ENCODE measurements at places on chromosomes 1 and 21.

GRCh38 chr1:180946056-180946455 is 33.4 kb downstream of the KIAA1614 start:
- DNase-seq: no peak

GRCh38 chr1:25462732-25463131 is 32.0 kb downstream of the MACO1 start:
- DNase-seq: no peak

DNA sequence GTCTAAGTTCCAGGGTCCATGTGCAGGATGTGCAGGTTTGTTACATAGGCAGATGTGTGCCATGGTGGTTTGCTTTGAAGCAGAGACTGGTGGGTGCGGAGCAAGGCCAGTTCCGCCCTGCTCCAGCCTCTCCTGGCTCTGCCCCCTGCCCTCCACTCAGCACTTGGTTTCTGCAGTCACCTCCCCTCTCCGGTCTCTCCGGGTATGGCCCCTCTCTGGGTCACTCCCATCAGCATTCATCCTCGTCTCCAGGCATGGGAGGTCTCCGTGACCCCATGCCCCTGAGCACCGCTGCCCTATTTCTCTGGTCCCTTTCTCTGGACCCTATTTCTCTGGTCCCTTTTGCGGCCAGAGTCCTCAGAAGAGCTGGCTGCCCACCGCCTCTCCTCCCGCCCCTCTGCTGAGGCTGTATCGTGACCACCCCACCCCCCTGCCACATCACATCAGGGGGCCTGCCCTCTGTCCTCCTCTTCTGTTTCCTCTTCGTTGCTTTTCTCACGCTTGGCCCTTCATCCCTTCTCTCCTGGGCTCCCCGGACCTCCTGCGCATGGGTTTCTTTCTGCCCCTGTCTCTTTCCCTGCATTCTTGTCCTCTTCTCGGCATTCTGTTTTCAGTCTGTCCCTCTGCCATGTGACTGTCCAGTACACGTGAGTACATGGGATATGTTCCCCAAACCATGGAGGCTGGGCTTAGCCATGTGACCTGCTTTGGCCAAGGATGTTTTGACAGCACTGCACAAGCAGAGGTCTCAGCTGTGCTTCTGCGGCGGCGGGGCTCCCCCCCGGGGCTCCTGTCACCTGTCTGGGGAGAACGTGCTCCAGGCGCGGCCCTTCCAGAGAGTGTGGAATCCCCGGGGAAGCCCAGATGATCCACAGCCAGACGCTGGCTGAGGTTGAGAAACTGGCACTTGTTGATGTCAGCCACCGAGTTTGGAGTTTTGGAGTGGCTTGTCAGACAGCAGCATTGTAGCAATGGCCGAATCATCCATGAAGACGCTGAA is 54.4 kb upstream of the C1orf174 start:
- DNase-seq: no peak

DNA sequence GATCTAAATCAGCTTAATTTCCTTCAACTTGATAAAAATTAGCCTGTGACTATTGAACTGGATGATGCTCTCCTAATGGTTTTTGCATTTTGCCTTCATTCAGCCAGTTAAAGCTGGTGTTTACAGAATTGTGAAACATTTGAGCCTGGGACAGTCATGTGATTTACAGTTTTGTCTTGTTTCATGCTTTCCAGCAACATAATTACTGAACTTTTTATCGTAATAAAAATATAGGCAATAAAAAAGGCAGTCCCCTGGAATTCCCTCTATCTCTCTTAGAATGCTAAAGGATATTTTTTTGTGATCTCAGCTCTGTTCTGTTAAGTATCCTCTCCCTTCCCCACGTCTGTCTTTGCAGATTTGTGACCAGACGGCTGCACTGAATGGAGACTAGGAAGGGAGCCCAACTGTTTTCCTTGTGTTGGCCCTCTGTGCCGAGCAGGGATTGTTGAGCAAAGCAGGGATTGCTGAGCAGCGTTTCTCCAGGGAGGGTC is 70.3 kb upstream of the RGL1 start:
- DNase-seq: no peak

GRCh38 chr1:184027826-184028695 is 9.5 kb downstream of the COLGALT2 start:
- no peak for DNase-seq

GRCh38 chr1:218339267-218339831 is 5.8 kb upstream of the TGFB2 start:
- DNase-seq: no peak

DNA sequence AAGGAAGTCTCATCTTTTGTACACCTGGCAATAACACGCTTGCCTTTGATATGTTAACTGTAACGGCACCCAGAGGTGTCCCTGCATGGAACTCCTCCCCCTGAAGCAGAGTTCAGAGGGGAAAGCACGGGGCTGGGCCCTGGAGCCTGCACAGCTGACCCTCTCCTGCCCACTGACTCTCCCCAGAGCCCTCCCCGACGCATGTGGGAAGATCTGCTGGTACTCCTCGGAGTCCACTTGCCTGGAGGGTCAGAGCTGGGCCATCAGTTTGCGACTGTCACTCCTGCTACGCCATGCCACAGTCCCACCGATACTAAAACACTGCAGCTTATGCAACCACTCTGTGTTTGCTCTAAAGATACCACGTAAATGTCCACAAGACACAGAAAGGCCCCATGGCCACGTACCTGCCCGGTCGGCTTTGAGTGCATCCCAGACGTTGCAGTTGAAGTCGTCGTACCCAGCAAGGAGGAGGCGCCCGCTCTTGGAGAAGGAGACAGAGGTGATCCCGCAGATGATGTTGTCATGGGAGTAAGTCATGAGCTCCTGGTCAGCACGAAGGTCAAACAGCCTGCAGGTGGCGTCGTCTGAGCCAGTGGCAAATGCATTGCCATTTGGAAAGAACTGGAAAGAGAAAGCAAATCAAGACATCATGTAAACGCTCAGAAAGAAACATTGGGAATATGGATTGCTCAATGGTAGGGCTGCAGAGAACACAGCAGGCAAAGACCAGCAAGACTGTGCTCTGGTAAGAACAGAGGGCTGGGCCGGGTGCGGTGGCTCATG is 10.6 kb upstream of the NADK start:
- no peak for DNase-seq

GRCh38 chr1:12040457-12041051 is 21.3 kb downstream of the MIIP start:
- DNase-seq: no peak

DNA sequence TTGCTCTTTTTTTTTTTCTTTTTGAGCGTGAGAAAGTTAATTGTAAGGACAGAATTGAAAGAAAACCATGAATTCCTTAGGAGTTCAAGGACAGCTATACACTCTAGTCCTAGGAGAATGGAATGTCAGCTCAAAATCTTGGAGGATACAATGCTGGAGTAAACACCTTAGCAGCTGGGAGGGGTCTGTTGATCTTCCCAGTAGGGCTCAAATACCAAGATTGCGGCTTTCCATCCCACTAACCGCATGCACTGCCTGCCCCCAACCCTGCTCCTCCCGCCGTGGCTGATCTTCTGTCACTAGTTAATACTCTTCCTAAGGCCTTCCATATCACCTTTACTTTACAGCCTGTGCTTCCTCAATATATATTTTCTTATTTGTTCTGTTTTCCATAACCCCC is 2.6 kb upstream of the PDC start:
- DNase-seq: no peak

DNA sequence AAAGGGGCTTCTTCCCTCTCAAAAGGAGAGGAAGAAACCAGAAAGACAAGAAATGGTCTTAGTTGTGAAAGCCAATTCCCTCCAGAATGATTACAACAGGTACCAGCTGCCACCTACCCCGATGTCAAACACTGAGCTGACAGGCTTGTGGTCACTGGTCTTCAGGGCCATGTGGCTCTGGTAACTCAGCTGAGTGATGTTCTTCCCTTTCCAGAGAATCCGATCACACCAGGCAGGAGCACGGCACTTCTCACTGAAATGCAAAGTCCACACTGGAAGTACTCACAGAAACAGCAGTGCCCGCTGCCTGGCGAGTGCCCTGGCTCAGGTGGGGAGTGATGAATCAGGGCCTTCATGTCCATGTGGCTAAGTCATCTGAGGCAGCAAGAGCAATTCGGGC is 18.7 kb upstream of the MTF1 start:
- no peak for DNase-seq

GRCh38 chr21:42343556-42343955 is 7.2 kb downstream of the TFF2 start:
- DNase-seq: no peak

DNA sequence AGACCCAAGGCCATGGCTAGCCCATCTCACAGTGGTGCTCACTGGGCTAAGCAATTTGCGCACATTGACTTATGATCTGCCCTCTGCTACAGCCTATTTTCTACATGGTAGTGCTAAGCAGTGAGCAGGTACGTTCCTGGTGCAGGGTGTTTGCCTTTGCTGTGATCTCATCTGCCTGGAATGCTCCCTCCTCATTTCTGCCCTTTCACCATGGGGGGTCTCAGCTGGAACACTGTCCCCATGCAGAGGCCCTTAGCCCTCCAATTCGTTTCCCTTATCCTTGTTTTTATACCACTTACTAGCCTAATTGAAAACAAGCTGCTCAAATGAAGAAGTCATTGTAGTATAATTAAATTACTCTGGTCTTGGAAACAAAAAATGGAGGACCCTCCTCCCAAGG is 2.0 kb upstream of the B3GALT5 start:
- DNase-seq: no peak

- peak; percentile 64 for DNase-seq
Measured at GRCh38 chr1:20574686-20575540, 14.0 kb upstream of the CDA start.

- no peak for DNase-seq
Measured at GRCh38 chr1:30706528-30706927, 16.9 kb downstream of the MATN1 start.

- DNase-seq: no peak
Measured at GRCh38 chr1:64550946-64551605, 81.1 kb downstream of the CACHD1 start.

- no peak for DNase-seq
Measured at GRCh38 chr21:41761211-41761933, 5.5 kb downstream of the RIPK4 start.

DNA sequence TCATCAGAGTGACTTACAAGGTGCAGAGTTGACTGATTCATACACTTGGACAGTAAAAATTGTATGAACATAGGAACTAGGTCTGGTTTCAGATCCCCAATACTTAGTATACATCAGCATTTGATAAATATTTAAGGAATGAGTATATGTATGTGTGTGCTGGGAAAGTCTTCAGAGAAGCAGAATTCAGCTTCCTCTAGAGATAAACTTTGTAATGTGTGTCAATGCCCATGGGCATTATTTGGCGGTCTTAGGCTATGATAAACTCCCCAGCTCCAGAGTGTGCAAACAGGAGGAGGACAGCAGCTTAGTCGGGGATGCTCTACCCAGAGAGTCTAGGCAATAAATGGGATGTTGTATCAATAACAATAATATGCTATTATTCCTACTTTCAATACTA is 2.9 kb upstream of the CAMK1G start:
- no peak for DNase-seq

DNA sequence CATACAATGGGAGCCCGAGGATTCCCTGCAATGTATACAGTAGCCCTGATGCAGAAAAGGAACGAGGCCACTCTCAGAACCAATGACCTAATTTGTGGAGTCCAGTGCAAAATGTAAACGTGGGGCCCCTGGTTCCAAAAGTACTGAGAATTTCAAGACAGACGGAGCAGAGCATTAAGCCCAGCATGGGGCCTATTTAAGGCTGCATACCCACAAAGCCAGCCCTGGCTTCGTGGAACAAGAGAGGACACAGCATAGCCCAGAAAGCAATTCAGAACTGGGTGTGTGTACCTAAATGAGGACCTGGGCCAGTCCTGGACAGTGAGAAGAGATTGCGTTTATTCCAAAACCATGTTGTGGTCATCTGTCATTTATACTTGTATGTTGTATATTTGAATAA is 55.2 kb downstream of the MT1HL1 start:
- DNase-seq: no peak

DNA sequence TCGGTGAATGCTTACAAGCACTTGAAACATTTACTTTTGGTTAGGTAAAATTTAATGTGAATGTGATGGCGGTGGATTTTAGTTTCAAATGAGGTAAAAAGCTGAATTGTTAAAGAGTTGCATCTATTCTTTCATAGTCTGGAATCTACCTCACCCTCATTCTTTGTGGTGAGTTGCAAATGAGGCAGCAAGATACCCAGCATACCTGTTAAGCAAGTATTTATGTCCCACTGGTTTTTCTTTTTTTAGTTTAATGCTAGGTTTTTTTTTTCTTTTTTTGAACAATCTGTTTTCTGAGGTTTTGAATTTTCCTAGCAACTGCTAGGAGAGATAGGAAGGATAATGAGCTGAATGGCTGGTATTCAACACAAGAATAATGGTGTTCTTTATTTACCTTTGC is 127.9 kb upstream of the CACYBP start:
- no peak for DNase-seq

GRCh38 chr1:34165422-34165921 is 442 bp upstream of the CSMD2 start:
- DNase-seq: no peak

GRCh38 chr1:86419277-86419903 is 4.6 kb upstream of the CLCA2 start:
- peak; percentile 20 for DNase-seq

- no peak for DNase-seq
Measured at GRCh38 chr1:85611425-85611824, 30.9 kb downstream of the CCN1 start.

DNA sequence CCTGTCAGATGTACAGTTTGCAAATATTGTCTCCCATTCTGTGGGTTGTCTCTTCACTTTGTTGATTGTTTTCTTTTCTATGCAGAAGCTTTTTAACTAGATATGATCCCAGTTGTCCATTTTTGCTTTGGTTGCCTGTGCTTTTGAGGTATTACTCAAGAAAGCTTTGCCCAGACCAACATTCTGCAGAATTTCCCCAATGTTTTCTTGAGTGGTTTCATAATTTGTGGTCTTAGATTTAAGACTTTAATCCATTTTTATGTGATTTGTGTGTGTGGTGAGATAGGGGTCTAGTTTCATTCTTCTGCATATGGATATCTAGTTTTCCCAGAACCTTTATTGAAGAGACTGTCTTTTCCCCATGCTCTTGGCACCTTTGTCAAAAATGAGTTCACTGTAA is 116.9 kb downstream of the DUSP10 start:
- DNase-seq: no peak

GRCh38 chr1:67429528-67430357 is 459 bp downstream of the SERBP1 start:
- DNase-seq: peak; percentile 42

Data from stimulated activated CD4-positive, alpha-beta T cell treated with anti-CD3 and anti-CD28 coated beads, Interleukin-4, amount 100 ng/mL, for 1 hour (primary cell).